ENCODE measurements at places on chromosomes 3 and 15.
A peak's percentile ranks its signal among the peaks of the same experiment; 100 is the strongest.

DNA sequence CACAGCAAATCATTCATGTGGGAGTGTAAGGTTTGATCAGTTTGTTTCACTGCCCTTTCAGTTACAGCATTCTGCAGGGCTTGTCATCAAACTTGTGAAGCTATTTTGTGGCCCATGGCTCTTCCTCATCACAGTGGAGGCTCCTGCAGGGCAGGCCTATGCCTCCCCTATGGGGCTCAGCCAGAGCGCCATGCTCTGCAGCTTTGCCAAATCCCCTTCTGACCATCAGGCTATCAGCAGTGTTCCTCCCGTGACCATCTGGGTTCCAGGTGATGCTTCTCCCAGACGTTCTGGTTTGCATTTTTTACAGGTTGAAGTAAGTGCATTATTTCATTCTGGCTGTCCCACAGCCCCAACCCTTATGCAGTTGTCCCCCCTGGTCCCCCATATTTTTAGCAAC lies 28.1 kb upstream of the REC114 start:
- no peak for DNase-seq

DNA sequence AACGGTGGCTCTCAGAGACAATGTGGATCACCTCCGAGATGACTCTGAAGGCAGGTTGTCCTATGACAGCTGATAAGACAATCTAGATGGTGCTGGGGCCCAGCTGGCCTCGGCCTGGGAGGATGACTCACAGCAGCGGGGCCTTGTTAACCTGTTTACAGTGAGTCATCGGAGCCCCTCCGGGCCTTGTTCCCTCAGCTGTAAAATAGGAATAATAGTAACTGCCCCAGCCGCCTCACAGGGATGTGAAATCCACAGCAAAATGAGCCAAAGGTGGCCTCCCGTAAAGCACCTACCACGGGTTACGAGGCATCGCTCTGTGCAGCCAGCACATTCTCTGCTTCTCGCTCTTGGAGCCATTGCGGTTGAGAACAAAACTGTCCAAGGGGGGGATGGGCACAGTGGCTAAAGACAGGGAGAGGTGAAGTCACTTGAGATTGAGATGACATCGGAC lies 88.6 kb upstream of the RASGRF1 start:
- no peak for DNase-seq

DNA sequence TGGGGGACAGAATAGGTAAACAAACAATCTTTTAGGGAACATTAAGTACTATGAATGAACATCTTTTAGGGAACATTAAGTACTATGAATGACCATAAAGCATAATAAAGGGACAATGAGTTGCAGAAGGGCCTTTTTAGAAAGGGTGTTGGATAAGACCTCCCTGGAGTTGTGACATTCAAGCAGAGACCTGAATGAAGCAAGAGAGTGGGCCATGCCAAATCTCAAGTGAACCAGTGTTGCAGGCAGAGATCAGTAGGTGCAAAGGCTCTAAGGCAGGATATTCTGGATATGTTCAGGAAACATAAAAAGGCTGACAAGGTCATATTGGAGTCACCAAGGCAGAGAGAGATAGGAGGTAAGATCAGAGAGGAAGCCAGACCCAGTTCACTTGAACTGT lies 29.4 kb upstream of the ZBTB38 start:
- no peak for DNase-seq

DNA sequence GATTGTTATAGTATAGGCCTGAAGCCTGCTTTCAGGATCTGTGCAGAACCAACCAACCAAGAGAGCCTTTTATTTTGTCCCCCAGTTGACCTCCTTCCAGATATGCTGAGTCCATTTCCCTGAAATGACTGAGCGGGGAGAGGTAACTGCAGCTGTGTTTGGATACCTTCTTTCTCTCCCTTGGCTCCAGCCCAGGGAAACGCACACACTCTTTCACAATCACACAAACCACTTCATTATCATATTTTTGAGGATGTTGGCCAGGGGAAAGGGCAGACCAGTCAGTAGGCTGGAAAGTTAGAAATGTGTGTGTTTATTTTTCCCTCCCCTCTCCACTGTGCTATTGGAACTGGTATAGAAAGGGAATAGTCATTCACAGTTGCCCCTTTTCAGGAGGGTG lies 417.7 kb upstream of the TBL1XR1 start:
- peak; percentile 92 for DNase-seq

DNA sequence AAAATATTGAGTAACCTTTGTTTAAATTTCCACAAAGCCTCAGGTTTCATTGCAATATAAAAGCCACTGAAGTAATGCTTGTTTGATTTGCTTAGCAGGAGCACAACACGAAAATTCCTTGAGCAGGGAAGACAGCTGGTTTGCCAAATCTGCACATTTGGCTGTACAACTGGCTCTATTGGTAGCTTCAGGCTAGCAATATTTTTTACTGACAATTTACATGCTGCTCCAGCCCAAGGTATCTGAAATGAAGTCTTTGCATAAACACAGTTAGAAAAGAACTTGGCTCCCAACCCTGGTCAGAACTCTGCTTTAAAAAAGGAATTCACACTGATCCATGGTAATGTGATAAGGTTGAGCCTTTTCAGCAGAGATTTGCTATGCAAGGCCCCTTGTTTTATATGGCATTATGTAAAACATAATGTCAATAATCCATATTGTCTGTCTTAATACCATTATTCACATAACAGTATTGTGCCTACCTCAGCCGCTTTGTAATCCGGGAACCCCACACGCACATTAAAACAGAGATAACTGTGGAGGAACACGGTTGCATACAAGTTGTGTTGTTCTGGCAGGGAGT lies 55.7 kb upstream of the CHL1 start:
- no peak for DNase-seq

GRCh38 chr15:55661428-55661827 lies 73.3 kb upstream of the PYGO1 start:
- no peak for DNase-seq

DNA sequence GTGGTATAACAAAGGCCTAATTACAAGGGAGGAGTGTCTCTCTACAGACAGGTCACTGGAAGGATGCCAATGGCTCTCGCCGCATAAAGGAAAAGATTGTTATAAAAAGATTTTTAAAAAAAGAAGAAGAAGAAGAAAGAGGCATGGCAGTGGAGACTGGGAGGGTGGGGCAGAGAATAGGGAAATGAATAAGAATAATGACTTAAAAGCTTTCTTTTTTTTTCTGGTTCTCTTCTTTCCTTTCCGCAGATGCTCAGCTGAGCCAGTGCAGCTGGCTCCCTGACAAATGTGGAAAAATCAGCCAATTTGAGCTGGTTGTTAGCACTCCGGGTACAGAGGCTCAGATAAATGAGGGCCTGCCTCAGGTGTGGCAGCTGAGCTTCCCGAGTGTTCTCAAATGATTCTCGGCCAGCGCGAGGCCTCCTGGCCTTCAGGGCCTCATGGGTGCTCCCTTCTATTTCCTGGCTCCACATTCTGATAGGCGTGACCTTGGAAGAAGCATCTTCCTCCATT lies 234.1 kb downstream of the RORA start:
- DNase-seq: peak; percentile 74

GRCh38 chr15:91521996-91522395 lies 331.5 kb upstream of the SLCO3A1 start:
- DNase-seq: no peak

DNA sequence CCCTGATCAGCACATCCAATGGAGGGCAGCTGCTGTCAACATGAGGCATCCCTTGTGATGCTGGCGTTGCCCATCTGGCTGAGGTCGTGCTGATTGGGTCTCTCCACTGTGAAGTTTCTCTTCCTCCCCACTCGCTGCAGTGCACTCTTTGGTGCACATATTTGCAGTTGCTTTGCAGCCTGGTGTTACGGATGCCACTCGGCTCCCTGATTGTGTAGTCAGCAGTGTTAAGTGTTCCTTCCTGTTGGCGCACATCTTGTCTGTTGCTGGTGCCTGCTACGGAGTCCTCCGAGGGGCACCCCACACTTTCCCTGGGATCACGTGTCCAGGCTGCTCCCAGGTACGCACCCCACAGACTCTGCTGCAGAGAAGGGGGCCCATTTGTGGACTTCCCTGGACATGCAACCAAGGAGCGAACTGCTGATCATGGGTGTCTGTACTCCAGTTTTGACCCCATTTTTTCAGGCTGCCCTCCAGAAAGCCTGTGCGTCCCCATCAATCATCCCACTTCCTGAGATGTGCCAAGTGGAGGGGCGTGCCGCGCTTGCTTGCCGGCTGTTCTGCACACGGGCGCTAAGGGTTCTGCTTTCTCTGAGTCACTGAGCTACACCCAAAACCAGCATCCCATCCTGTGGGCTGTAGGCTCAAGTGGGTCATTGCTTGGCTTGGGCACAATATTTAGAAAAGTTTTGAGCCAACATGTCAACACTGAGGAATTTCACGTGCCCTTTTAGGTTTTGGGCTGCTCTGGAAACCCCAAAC lies 98.6 kb downstream of the FBLN2 start:
- peak; percentile 75 for DNase-seq

GRCh38 chr15:34700891-34701427 lies 53.8 kb downstream of the GJD2 start:
- DNase-seq: no peak

DNA sequence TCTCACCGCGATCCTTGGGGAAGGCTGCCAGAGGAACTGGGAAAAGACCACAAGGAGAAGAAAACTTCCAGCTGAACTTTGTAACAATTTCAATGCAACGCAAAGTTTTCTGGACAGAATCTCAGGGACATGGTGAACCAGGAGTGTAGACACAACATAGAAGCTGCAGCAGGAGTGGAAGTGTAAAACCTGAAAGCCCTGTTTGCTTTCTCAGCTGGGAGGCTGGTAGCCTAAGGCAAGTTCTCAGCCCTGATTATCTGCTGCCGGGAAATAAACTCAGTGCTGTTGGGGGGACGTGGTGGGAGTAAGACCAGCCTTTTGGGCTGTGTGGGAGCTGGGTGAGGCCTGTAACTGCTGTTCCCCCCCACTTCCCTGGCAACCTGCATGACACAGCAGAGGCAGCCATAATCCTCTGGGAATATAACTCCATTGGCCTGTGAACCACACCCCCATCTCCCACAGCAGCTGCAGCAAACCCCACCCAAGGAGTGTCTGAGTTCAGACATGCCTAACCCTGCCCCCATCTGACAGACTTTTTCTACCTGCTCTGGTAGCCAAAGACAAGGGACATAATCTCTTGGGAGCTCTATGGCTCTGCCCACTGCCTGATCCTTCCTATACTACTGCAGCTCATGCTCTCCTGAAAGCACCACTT lies 106.7 kb downstream of the ZNF621 start:
- no peak for DNase-seq

DNA sequence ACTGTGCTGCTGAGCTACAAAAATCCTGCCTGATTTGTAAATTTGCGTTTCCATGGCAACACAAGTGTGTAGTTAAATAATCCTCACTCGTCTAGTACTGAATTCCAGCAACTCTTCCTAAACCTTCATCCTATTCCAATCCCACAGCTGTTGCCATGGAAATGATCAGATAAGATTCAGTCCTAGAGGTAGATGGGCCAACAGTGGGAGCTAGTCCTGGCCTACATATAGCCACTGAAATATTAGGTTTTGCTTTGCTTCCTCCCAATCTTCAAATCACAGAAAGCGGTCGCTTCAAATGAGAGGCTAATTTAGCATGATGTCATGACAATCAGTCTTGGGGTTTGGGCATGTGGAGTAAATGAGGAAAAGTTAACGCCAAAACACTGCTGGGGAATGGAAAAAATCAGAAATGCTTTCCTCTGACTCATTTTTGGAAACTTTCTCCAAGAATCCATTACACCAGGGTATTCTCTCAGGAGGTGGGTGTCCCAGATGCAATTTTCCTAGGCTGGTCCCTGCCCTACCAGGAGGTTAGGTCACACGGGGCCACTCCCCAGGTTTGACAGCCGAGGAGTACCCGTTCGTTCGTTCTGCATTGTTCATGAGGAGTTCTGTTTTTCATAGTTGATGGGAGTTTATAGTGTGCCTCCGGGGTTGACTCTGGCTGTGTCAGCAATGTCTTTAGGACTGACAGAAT lies 159.2 kb upstream of the SLCO3A1 start:
- no peak for DNase-seq

DNA sequence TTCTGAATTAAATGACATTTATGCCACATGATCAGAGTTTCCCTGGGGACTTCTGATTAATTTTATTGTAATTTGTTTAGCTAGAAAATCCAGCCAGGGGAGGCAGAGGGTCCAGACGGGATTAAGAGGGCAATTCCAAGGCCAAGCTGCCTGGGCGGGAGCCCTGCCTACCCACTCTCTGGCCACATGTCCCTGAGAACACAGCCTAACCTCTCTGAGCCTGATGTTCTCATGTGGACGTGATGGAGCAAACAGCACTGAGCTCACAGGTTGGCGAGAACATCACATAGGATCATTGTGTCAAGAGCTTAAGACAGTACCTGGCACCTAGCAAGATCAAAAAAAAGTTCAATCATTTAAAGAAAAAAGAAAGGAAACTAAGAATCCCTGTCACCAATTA lies 1.0 kb downstream of the LRRC2 start:
- DNase-seq: no peak

DNA sequence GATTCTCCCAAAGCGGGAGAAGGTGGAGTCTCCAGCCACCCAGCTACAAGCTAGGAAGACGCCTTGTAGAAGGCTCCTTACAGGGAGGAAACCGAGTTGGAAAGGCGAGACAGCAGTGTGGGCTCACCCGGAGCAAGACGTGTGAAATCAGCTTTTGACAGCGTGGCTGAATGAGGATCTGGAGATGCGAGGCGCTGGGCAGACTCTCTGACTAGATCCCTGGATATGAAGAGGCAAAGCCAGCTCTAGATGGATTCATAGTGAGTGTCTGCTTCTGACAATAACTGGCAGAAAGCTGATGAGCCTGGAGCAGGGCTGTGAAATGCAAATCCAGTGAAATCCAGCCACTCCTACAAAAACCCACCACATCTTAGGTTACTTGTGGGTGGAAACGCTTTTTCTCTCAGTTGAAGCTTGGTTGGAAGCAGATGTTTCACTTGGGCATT lies 41.0 kb downstream of the GOLGA6A start:
- no peak for DNase-seq

GRCh38 chr15:41693757-41694156 lies 33.6 kb downstream of the MGA start:
- no peak for DNase-seq

- DNase-seq: no peak
These were observed 116.2 kb upstream of the CHRM5 start for GRCh38 chr15:33852094-33852493.

GRCh38 chr3:36558961-36559360 lies 178.7 kb downstream of the STAC start:
- no peak for DNase-seq

DNA sequence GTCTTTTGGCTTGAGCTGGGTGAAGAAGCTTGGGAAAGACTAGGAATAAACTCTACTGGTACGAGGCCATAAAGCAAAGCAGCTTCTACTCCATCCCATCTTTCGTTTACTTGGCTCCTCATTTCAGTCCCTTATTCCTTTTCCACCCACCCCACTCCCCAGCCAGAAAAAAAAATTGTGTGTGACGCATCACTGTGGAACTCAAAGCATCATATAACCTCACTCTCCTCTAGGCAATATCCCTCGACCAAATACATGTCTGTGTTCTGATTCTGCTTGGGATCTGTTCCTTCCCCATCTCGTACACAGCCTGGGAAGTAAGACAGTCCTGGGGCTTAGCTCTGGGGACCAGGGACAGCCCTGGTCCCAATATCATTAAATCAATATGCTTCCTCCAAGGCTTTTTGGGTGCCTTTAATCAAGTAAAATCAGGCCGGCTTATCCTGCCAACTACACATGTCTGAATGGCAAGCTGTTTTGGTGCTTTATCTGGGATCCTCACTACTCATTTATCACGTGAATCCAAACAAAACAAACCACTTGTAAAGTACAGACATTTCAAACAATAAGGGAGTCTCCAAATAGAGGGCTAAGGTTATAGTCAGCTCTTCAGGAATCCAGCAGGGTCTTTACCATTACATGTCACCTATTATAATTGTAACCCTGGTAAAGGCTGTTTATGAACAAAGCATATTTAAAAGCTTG lies 74.9 kb upstream of the ZBED2 start:
- no peak for DNase-seq
